H1 (cell line): ENCODE measurements at places on chromosomes 6 and 20. TPM values are rescaled to one million over a fixed set of nuclear protein-coding genes. Genes with fewer than 3 reads are reported as not detected.
A peak's percentile ranks its signal among the peaks of the same experiment; 100 is the strongest.

GRCh38 chr6:139448051-139448649 is 73.7 kb upstream of the CITED2 start:
- no peak overlapping the region for H3K4me3 ChIP-seq
- H3K27me3 ChIP-seq, result no peaks in the 10 kb centered on the region
- H3K36me3 ChIP-seq, result no peaks in the 10 kb centered on the region
- DNase-seq, result no peak
- peaks cover 2% of the 10 kb centered on the region for H3K4me1 ChIP-seq

GRCh38 chr20:58550275-58551059 is 35.3 kb upstream of the APCDD1L start:
- H3K4me3 ChIP-seq, result no peak overlapping the region
- H3K27ac ChIP-seq, result no peak overlapping the region
- no peak for DNase-seq

- peaks cover 9% of the 10 kb centered on the region; the same call in 1 of the 2 replicates for H3K4me1 ChIP-seq
- no peaks in the 10 kb centered on the region for H3K27me3 ChIP-seq
- H3K27ac ChIP-seq, result no peak overlapping the region
- no peaks in the 10 kb centered on the region for H3K36me3 ChIP-seq
- DNase-seq, result no peak
Observed at GRCh38 chr6:106098383-106099234, 12.5 kb downstream of the PRDM1 start.

GRCh38 chr6:166625356-166625755 is 1.7 kb downstream of the RPS6KA2 start:
- peaks cover 8% of the 10 kb centered on the region; the same call in 1 of the 2 replicates for H3K27me3 ChIP-seq
- peaks cover 8% of the 10 kb centered on the region for H3K4me1 ChIP-seq
- no peak for DNase-seq
- no peak overlapping the region for H3K27ac ChIP-seq
- no peaks in the 10 kb centered on the region for H3K36me3 ChIP-seq

- H3K4me1 ChIP-seq, result no peaks in the 10 kb centered on the region
- H3K4me3 ChIP-seq, result no peak overlapping the region
- H3K27me3 ChIP-seq, result no peaks in the 10 kb centered on the region
- H3K27ac ChIP-seq, result no peak overlapping the region
Observed at GRCh38 chr6:11413117-11413687, 124.3 kb upstream of the TMEM170B start.

DNA sequence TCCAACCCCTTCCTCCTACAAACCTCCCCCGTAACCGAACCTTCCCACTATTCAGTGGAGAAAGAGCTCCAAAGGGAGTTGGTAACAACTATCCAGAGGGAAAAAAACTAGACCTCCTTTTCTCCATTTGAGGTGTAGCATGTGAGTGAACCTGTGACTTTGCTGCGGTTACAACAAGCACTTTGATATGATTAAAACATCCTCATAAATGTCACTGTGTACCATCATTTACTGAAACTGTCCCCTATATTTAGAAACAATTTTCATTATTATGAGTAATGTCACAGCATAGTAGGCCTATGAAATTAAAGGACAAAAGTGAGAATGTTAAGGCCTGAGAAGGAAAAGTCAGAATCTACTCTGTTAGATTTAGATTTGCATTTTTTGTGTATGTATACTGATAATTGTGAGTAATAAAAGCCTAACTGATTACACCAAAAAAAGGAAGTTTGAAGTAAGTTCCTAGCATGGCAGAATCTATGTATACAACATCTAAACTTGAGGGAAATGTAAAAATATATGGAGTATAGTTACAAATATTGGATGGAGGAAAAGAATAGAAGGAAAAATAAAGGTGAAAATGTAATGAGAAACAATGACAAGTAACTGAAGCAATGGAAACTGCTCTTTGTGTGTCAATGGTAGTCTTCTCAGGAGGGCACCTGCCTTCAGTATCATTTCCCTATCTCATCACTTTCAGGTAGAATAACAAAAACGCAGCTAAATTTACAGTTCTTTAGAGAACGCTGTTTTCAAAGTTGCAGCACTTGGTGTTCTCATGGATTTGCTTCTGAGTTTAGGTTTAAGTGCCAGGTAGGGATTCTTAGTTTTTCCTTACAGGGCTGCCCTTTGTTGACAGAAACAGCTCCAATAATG is 145.9 kb downstream of the IMPG1 start:
- H3K36me3 ChIP-seq, result no peaks in the 10 kb centered on the region
- DNase-seq, result no peak
- H3K4me3 ChIP-seq, result no peak overlapping the region
- H3K27me3 ChIP-seq, result no peaks in the 10 kb centered on the region
- H3K27ac ChIP-seq, result no peak overlapping the region

GRCh38 chr6:150293423-150294173 is 75.2 kb upstream of the IYD start:
- no peaks in the 10 kb centered on the region for H3K4me1 ChIP-seq
- H3K36me3 ChIP-seq, result no peaks in the 10 kb centered on the region
- no peak for DNase-seq
- H3K27me3 ChIP-seq, result no peaks in the 10 kb centered on the region
- no peak overlapping the region for H3K27ac ChIP-seq

DNA sequence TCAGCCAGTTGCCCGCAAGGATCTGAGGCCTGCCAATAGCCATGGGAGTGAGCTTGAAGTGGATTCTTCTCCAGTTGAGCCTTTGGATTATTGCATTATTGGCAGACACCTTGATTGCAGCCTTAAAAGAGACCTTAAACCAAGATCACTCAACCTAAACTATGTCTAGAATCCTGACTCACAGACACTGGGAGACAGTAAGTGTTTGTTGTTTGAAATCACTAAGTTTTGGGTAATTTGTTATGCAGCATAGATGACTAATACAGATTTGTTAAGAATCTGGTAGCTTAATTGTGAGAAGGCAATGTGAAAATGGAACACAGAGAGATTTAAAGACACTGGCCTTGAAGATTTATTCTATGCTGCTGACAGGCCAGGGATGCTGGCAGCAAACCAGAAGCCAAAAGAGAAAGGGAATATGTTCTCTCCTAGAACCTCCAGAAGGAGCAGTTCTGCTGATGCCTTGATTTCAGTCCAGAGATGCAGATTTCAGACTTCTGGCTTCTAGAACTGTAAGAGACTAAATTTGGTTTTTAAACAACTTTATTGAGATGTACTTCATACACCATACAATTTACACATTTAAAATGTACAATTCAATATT is 17.6 kb downstream of the SIRPD start:
- no peaks in the 10 kb centered on the region for H3K36me3 ChIP-seq
- H3K4me1 ChIP-seq, result no peaks in the 10 kb centered on the region
- DNase-seq, result no peak
- H3K27ac ChIP-seq, result no peak overlapping the region
- H3K4me3 ChIP-seq, result no peak overlapping the region

DNA sequence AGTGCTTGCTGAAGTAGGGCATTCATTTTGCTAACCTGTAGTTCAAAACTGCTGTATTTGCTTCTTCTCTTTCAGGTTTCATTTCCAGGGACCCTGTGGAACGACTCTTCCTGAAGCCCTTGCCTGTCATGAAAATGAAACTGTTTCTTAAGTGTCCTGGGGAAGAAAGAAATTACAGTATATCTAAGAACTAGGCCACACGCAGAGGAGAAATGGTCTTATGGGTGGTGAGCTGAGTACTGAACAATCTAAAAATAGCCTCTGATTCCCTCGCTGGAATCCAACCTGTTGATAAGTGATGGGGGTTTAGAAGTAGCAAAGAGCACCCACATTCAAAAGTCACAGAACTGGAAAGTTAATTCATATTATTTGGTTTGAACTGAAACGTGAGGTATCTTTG is 3.4 kb upstream of the NOL7 start:
- H3K27ac ChIP-seq, result no peak overlapping the region
- H3K36me3 ChIP-seq, result peaks cover 3% of the 10 kb centered on the region; the same call in 1 of the 2 replicates
- H3K27me3 ChIP-seq, result no peaks in the 10 kb centered on the region
- H3K4me3 ChIP-seq, result no peak overlapping the region

DNA sequence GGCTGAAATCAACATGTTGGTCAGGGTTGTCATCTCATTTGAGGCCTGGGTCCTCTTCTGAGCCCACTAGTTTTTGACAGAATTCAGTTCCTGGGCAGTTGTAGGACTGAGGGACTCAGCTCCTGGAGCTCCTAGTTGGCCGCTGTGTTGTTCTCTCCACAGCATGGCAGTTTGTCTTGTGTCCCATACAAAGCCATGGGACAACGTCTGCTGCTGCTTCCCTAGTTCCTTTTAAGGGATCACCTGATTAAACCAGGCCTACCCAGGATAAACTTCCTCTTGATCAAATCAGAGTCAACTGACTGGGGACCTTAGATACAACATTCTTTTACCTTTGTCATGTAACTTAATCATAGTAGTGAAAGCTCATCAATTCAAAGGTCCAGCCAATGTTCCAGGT is 141.0 kb downstream of the BCAS1 start:
- no peak for DNase-seq
- no peaks in the 10 kb centered on the region; the same call in 1 of the 2 replicates for H3K4me1 ChIP-seq
- no peak overlapping the region for H3K27ac ChIP-seq
- H3K36me3 ChIP-seq, result no peaks in the 10 kb centered on the region
- H3K27me3 ChIP-seq, result no peaks in the 10 kb centered on the region
- no peak overlapping the region for H3K4me3 ChIP-seq

- no peak for DNase-seq
- no peak overlapping the region for H3K4me3 ChIP-seq
- H3K27me3 ChIP-seq, result no peaks in the 10 kb centered on the region
- H3K36me3 ChIP-seq, result no peaks in the 10 kb centered on the region
- no peak overlapping the region for H3K27ac ChIP-seq
Observed at GRCh38 chr6:82413868-82414267, 50.3 kb downstream of the TPBG start.

GRCh38 chr6:90140683-90141082 is 156.0 kb downstream of the BACH2 start:
- no peak overlapping the region for H3K4me3 ChIP-seq
- no peak overlapping the region for H3K27ac ChIP-seq
- no peaks in the 10 kb centered on the region for H3K36me3 ChIP-seq
- no peaks in the 10 kb centered on the region for H3K27me3 ChIP-seq
- no peak for DNase-seq

DNA sequence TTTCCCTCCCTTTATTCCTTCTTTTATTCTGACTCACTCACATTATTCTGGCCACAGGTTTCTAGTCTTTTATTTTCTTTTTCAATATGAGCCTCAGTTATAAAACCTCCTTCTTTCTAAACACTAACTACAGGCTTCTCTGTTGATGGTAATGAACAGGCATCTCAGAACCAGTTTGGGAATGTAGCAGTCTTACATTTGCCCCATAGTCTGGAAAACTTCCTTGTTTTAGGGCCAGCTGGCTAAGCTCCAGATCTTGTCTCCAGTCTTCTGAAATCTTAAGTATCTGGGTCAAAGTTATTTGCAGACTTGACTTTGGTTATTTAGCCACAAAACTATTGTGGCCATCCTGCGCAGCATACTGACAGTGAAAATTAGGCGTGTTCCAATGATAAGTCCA is 97.0 kb upstream of the MAN1A1 start:
- no peak overlapping the region for H3K27ac ChIP-seq
- DNase-seq, result no peak
- no peaks in the 10 kb centered on the region for H3K4me1 ChIP-seq
- no peaks in the 10 kb centered on the region for H3K36me3 ChIP-seq
- H3K4me3 ChIP-seq, result no peak overlapping the region

- H3K4me1 ChIP-seq, result no peaks in the 10 kb centered on the region
- H3K36me3 ChIP-seq, result no peaks in the 10 kb centered on the region
- H3K27me3 ChIP-seq, result no peaks in the 10 kb centered on the region
- H3K27ac ChIP-seq, result no peak overlapping the region
Observed at GRCh38 chr6:165186441-165187205, 122.8 kb downstream of the C6orf118 start.

GRCh38 chr6:28220257-28221133 is 4.6 kb upstream of the ZSCAN9 start:
- H3K36me3 ChIP-seq, result no peaks in the 10 kb centered on the region
- H3K27me3 ChIP-seq, result peaks cover 42% of the 10 kb centered on the region
- no peak overlapping the region for H3K27ac ChIP-seq
- H3K4me1 ChIP-seq, result peaks cover 4% of the 10 kb centered on the region
- no peak for DNase-seq
- no peak overlapping the region for H3K4me3 ChIP-seq

GRCh38 chr20:25296094-25297093 is 48.5 kb downstream of the PYGB start:
- H3K4me1 ChIP-seq, result peaks cover 3% of the 10 kb centered on the region; the same call in 1 of the 2 replicates
- DNase-seq, result no peak
- H3K27ac ChIP-seq, result peak overlapping the region; percentile 32; the same call in 1 of the 2 replicates
- H3K27me3 ChIP-seq, result no peaks in the 10 kb centered on the region

DNA sequence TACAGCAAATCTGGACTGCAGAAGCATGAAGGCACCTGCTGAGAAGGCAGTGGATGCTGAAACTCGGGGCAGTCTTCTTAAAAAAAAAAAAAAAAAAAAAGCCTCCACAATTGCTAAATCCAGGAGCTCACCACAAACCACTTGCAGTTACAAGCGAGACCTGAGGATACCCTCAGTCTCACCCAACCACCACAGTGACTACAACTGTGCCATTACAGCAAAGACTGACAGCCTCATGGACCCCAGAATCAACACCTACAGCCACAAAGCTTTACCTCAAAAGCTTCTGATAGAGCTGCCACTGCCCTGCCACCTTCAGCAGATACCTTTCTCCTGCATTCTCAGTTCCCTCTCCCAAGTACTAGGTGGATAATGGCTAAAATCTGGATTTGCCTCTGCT is 9.0 kb downstream of the COL21A1 start:
- no peaks in the 10 kb centered on the region for H3K27me3 ChIP-seq
- DNase-seq, result no peak
- no peak overlapping the region for H3K27ac ChIP-seq
- H3K4me3 ChIP-seq, result no peak overlapping the region
- H3K4me1 ChIP-seq, result no peaks in the 10 kb centered on the region
- no peaks in the 10 kb centered on the region for H3K36me3 ChIP-seq

- no peak for DNase-seq
- H3K36me3 ChIP-seq, result no peaks in the 10 kb centered on the region
- H3K4me3 ChIP-seq, result no peak overlapping the region
- H3K27me3 ChIP-seq, result no peaks in the 10 kb centered on the region
- H3K27ac ChIP-seq, result no peak overlapping the region
Observed at GRCh38 chr6:26358511-26358981, 6.5 kb upstream of the BTN3A2 start.

GRCh38 chr6:150749091-150749670 is 116.3 kb upstream of the MTHFD1L start:
- peaks cover 11% of the 10 kb centered on the region for H3K4me1 ChIP-seq
- no peak overlapping the region for H3K27ac ChIP-seq
- DNase-seq, result no peak

GRCh38 chr6:29667158-29667557 is 10.3 kb downstream of the MOG start:
- H3K4me3 ChIP-seq, result peak overlapping the region; percentile 3; the same call in 1 of the 2 replicates
- DNase-seq, result no peak
- 0 out of 2 replicates have a peak, but pooled peaks cover 5% of the 10 kb centered on the region for H3K4me1 ChIP-seq
- H3K36me3 ChIP-seq, result no peaks in the 10 kb centered on the region
- no peaks in the 10 kb centered on the region for H3K27me3 ChIP-seq
- peak overlapping the region; percentile 78 for H3K27ac ChIP-seq

GRCh38 chr6:151067684-151068596 is 171.8 kb upstream of the AKAP12 start:
- DNase-seq, result no peak
- H3K36me3 ChIP-seq, result peaks cover 8% of the 10 kb centered on the region
- no peaks in the 10 kb centered on the region for H3K4me1 ChIP-seq

- no peak overlapping the region for H3K4me3 ChIP-seq
- no peaks in the 10 kb centered on the region for H3K36me3 ChIP-seq
- no peaks in the 10 kb centered on the region for H3K4me1 ChIP-seq
Observed at GRCh38 chr6:2977290-2977689, 5.9 kb upstream of the SERPINB6 start.

TFAP2D gene
- total RNA-seq, result not detected in 2 replicates

AGER gene
- total RNA-seq, result 9.6 and 10.9 TPM in 2 replicates

SSTR4 gene
- total RNA-seq, result not detected in 2 replicates

SLC32A1 gene
- 0.15 and 0.33 TPM in 2 replicates for total RNA-seq

XKR7 gene
- 1.8 and 2.4 TPM in 2 replicates for total RNA-seq

PRDM1 gene
- 0.74 and 1.1 TPM in 2 replicates for total RNA-seq
